Vagina (tissue), 2 donors: ENCODE measurements at places on chromosomes 5 and 9. TPM values are rescaled to one million over a fixed set of nuclear protein-coding genes. Genes with fewer than 3 reads are reported as not detected.

The LRRC19 gene
- not detected for total RNA-seq

The DOLPP1 gene
- total RNA-seq = 3.2 TPM

The PURA gene
- 29.7 TPM for total RNA-seq

The TLX3 gene
- not detected for total RNA-seq

The MYMK gene
- total RNA-seq = not detected

The KLHL9 gene
- 22.3 TPM for total RNA-seq

The SETX gene
- 44.2 TPM for total RNA-seq

The NFIL3 gene
- total RNA-seq = 132 TPM

The ADGRD2 gene
- 4.2 TPM for total RNA-seq

The SH3TC2 gene
- total RNA-seq = 2.0 TPM

The FAT2 gene
- total RNA-seq = 74.9 TPM
